Caki2 (cell line): ENCODE measurements at places on chromosomes 3 and 15.

DNA sequence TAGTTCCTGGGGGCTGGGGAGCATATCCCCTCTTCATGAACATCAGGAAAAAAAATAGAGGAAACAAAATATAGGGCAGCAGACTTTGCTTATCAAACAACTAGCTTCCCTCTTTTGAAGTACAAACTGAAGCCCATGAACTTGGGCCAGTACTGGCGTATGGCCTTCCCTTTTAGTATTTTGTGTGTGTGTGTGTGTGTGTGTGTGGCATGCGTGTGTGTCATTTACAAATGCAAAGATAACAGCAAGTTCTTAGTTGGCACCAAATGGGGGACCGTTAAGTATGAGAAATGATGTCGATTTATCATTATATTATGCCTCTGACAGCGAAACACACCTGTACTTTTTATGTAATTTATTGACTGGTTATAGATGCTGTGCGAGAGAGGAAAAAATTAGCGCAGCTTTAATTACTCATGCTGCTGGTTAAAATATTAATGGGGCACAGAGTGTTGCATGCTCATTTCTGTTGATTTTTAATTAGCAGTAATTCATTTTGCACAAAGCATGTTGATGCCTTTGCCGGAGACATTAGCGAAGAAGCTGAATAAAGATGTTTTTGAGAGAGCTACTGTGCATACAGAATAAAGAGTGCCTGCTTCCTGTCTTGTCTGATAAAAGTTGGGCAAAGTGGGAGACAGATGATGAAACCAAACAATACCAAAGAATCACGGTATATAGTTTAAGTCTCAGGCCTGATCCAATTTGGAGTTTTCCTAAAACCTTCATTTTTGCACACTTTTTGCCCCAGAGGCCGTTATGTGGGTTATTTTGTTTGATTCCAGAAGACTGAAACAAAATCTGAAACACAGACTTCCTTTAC lies 297.1 kb downstream of the SATB1 start:
- DNase-seq: no peak

DNA sequence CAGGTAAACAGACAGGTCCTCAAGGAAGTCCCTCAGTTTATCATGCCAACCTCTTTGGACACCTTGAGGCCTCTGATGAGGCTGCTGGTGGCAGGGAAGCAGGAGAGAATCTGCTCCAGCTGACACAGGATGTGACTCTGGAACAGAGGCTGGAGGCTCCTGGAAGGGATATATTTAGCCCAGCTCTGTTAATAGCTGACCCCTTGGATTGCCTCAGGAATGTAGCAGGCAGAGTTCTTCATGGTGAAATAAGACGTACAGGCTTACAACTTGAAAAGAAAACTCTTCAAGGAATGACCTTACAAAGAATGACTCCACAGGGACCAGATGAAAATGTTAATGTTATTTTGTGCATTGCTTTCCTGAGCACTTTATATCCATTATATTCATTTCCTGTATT lies 90.5 kb downstream of the AQP9 start:
- no peak for DNase-seq

DNA sequence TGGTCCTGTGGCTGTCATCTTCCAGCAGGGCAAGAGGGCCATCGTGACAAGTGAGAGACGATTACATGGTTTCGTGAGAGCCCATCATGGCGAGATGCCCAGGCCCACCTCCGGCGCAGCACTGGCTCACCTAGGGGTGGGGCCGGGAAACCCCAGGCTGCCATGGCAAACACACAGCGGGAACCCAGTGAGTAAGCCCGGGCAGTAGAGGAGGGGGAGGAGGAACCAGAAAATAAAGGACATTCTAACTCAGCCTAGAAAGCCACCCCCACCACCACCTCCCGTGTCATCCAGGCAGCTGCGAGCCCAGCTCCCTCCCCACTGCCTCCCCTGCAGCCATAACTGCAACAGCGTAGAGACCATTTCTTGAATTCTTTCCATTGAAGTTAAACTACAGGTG lies 52.3 kb downstream of the PCSK6 start:
- DNase-seq: no peak

GRCh38 chr3:19488939-19489338 lies 340.6 kb downstream of the KCNH8 start:
- DNase-seq: no peak

DNA sequence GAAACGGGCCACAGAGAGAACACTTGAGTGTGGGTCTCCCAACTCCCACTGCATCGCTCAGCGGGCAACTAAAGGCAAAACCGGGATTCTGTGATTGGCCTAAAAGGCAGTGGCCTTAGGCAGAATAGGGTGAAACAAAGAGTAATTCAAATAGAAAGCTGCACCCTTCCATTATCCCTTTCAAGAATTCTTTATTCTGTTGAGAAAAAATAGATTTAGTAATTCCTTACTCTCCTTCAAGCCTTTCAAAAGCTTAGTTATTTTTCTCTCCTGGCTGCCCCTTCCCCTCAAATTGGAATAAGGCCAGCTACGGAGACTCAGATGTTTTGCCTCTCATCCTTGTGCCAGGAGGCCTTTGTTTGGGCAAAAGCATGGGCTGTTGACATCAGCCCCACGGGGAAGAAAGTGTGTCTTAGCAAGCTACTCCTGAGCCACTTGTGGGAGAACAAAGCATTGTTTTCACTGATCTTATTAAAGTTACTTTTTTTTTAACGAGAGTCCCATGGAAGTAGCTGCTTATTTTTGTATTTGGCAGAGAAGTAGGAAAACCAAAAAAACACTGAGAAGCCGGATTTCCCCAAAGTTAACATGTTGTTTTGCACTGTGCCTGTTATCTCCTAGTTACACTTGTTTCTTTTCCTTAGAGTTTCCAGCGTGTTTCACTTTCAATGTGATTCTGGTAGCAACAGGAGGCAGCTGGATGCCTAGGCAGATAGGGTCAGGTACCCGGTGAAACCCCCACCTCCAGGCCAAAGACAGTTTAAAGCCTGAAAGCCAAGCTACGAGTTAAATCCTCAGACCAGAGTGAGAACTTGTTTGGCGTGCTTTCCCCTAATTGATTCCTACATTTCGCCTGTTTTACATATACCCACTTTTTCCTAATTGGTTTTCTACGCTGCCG lies 2.2 kb downstream of the ST6GAL1 start:
- no peak for DNase-seq

DNA sequence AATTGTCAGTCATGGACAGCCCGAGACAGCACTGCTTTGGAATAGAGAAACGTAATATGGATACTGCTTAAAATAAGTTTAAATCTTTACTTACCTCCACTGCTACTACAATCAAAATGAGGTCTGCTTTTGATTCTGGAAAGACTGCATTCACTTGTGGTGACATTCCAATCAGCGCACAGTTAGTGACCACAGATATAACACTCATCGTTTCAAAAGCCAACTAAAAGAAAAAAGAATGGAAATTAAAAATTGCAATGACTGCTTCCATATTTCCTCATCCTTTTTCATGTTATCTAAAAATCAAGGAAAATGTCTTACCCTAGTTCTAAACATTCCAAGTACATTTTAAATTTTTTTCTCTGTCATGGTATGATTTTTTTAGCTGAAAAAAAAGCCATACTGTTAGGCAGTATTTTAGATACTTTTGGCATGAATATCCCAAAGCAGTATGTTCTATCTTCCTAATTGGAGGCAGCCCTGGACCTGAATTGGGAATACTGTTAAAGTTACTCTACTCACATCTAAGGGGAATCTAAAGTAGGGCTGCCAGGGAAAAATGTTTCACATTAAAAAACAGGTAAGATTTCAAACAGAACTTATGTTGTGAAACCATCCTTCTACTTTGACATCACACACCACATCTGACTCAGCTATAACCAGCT lies 72.1 kb downstream of the ANO10 start:
- DNase-seq: no peak

DNA sequence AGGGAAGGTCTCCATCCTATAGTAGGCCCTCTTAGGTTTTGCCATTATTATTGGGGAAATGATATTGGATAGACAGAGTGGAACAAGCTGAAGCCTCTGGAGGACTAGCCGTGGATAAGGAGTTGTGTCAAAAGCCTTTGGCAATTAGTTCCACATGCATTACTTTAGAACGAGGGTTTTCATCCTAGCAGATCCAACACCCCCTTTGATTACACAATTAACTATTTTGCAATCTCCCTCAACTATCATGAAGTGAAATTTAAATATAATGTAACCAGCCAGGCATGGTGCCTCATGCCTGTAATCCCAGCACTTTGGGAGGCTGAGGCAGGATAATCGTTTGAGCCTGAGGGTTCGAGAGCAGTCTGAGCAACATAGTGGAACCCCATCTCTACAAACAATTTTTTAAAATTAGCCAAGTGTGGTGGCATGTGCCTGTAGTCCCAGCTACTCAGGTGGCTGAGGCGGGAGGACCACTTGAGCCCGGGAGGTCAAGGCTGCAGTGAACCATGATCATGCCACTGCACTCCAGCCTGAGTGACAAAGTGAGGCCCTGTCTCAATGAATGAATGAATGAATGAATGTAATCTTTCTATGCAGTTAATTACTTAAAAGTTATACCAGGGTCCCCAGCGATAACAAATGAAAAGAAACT lies 56.8 kb downstream of the PXYLP1 start:
- no peak for DNase-seq

GRCh38 chr3:94137377-94137776 lies 74.5 kb downstream of the NSUN3 start:
- no peak for DNase-seq
